ENCODE measurements at places on chromosomes 5 and 9. TPM values are rescaled to one million over a fixed set of nuclear protein-coding genes. Genes with fewer than 3 reads are reported as not detected.
A peak's percentile ranks its signal among the peaks of the same experiment; 100 is the strongest.

DNA sequence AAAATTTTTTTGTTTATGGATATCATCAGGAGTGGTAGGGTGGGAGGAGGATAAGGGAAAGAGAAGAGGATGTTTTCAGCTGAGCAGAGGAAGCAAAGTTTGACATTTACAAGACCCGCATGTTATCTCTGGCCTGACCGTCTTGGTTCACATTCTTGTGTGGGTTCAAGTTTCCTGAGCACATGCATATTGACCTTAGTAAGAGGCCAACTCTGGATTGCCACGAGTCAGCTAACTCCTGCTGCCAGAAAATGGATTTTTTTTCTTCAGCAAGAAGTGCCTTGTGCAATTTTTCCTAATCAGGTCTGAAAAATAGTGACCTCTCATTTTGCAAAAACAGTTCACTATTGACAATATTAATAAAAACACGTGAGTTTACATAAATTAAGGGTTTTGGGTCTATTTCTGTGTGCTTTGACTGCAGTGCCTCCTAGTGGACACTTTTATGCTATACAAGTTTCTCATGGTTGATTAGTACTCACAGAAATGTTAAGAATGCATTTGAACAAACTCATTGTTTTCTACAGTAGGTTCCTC lies 27.1 kb upstream of the BASP1 start:
- DNase-seq: no peak

GRCh38 chr5:36059571-36060419 lies 6.9 kb downstream of the UGT3A2 start:
- DNase-seq: no peak

GRCh38 chr9:6557883-6558616 lies 87.5 kb downstream of the GLDC start:
- DNase-seq: no peak

DNA sequence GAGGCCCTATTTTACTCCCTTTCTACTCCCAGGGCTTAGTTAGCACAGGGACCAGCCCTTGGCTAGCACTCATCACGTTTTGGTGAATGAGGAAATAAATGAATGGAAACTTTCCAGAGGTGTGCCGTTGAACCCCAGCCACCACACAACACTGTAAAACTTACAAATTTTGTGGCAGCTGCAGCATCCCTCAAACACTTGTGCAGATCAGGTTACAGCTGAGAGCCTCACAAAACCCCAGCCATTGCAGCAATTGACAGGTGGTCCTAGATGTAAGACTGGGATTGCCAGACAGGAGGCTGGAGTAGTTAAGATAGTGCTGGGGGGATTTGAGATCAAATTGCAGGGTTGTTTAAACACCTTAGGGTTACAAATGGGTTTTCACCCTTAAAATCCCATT lies 482.2 kb upstream of the KIF2A start:
- no peak for DNase-seq

DNA sequence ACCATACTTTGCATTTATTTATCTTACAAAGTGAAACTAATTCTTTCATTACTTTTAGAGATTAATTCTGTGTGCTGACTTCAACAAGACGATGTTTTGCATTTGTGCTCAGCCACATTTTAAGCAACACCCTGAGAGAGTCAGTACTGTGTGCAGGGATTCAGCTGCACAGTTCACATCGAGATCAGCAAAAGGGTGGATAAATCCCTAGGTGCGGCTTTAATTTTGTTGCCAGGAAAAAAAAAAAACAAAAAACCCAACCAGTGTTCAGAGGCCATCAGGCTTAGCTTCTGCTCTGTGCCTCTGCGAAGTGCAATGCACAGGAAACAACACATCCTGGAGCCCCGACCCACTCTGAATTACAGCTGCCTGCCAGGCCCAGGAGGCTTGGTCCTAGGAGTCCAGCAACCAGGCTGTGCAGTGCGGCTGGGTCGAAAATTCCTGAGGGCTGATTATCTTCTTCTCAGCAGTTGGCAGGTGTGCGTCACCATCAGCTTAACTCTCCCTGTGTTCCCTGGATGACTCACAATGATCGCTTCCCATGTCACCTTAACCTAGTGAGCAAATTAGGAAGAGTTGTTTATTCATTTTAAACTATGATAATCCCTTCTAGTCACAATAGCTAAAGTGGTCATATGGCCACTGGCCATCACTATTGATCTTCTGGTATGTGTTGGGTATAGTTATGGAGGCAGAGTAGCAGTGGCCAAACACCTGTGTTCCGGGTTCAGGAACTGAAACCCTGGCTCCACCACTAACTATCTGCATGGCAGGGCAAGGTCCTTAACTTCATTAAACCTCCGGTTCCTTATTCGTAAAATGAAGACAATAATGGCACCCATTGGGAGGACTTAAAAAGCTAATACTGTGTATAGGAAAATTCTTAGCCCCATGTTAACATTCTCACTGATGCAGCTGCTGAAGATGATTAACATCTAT lies 31.2 kb upstream of the NDUFB6 start:
- DNase-seq: no peak

DNA sequence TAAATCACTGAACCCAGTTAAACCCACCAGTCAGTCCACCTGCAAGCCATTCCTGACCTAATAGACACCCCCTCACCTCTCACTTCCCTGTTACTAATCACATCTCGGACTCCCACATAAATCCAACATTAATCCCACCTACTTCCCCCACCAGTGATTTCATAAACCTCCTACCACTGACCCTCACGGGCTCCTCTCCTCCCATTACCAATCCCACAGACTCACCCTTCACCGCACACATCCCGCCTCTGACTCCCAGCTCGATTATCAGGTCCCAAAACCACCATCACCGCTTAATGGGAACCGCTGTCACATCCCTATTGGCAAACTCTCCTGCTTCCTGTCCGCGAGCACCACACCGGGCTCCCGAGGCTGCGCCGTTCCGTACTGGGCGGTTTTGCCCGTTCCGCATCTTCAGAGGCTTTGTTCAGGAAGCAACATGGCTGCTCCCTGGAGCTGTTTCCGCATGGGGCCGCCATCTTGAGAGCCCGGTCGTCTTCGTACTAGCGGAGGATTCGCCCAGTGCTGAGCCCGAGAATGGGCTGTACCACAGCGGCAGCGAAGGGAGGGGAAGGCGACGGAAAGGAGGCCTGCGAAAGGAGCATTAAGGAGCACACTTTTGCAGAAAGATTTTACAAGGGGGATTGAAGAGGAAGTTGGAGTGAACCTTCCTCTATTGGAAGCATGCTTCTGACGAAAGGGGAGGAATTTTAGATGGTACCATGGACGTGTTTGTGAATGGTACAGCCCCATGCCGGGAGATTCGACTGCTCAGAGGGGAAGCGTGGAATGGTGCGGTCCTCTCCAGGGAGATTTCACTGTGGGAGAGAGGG lies at the start of gene ZNF300:
Gene ZNF300 (minus strand): TSS at position 502 of the 833 bp plus-strand sequence. CDS start 1,825 bp downstream, outside the sequence.
- DNase-seq: peak; percentile 13

GRCh38 chr9:86807367-86807976 lies 139.8 kb downstream of the GAS1 start:
- no peak for DNase-seq

- DNase-seq: no peak
Observed at GRCh38 chr5:100840370-100840769, 62.7 kb downstream of the ST8SIA4 start.

- DNase-seq: no peak
Observed at GRCh38 chr5:144108131-144108530, 62.3 kb downstream of the YIPF5 start.

- no peak for DNase-seq
Observed at GRCh38 chr9:135347461-135347860, 132.1 kb upstream of the PPP1R26 start.

DNA sequence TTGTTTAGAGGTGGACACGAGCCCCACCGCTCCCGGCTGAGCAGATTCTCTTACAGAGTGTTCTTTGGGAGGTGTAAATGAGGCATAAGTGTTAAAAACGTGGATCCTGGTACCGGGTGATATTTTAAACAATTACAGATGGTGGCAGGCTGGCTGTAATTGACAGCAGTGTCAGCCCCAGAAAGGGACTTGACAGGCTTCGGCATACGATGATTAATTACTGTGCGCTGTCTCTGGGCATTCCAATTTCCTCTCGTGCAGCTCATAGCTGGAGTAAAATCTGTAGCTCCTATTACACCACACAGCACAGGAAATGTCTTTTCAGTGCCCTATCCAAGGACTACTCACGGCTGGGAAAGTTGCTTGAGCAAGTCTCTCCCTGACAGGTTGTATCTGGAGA lies 305.4 kb upstream of the IRX2 start:
- DNase-seq: no peak

- DNase-seq: no peak
Observed at GRCh38 chr9:113614843-113615648, 151.5 kb downstream of the RGS3 start.

GRCh38 chr9:1726993-1727759 lies 288.0 kb upstream of the SMARCA2 start:
- no peak for DNase-seq

DNA sequence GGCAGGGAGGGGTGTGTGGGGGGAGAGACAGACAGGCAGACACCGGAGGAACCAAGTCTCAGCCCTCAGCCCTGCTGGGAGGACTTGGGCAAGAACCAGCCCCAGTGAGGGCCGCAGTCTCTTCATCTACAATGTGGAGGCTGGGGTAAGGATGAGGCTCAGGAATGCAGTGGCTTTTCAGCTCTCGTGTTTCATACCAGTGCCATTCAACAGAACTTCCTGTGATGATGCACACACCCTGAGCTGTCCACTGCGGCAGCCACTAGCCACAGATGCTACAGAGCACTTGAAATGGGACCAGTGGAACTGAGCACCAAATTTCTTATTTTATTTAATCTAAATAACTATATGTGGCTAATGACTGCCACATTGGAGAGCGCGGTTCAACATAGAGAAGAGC lies 10.7 kb downstream of the CAMK2A start:
- DNase-seq: no peak

- DNase-seq: no peak
Observed at GRCh38 chr5:122144236-122144635, 14.9 kb downstream of the ZNF474 start.

GRCh38 chr5:171520300-171521174 lies 101.1 kb downstream of the FGF18 start:
- no peak for DNase-seq

DNA sequence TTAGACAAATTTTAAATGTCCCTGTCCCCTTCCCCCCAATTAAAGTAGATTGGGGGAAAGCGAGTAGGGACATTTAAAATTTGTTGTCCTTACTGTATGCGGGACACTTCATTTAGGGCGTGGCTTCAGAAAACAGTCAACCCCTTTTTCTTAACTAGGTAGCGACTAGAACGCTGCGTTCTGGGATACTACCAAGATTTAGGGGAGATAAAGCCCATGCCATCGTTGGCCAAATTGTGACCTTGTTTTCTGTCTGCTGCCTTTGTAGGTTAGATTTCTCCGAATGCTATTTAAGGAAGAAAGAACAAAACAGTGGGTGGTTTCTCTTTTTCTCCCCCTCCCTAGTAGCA lies 1.2 kb downstream of the CKS2 start:
- no peak for DNase-seq

GRCh38 chr9:15116130-15116580 lies 190.9 kb downstream of the TTC39B start:
- no peak for DNase-seq

DNA sequence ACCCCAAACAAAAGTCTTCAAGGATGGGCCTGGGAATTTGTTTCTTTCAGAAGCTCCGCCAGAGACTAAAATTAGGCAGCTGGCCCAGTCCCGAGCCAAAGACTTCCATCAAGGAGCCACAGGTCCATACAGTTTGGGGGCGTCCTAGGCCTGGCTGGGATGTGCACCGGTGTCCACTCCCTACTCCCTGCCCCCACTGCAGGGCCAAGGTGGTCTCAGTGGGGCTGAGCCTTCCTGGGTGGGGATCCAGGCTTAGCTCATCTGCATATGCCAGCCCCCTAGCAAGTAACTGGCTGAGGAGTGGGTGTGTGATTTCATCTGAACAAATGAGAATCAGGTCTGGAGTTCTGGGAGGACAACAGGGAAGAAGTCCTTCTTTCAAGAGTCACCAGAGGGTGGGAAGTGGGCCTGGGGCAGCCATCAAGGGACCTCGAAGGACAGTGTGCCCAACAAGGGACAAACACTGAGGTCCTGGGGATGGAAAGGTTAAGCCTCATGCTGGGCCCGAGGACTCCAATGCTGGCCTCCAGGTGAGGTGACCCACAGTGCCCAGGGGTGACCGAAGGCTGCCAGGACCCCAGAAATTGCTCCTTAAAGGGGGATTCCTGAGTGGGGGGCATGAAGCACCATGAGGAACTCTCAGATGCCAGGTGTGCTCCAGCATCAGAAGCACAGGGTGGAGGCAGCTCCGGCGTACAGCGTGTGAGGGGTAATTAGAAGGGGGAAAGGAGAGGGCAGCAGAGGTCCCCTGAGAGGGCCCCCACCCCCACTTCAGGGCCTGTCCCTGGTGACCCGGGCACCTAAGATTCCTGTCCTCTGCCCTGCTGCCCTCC lies 91.3 kb downstream of the ZNF354C start:
- DNase-seq: no peak

- no peak for DNase-seq
Observed at GRCh38 chr5:1130218-1130946, 18.5 kb upstream of the SLC12A7 start.

GRCh38 chr5:10866913-10867312 lies 105.9 kb upstream of the DAP start:
- DNase-seq: no peak

GRCh38 chr9:89749500-89750116 lies 144.8 kb downstream of the GADD45G start:
- no peak for DNase-seq

DNA sequence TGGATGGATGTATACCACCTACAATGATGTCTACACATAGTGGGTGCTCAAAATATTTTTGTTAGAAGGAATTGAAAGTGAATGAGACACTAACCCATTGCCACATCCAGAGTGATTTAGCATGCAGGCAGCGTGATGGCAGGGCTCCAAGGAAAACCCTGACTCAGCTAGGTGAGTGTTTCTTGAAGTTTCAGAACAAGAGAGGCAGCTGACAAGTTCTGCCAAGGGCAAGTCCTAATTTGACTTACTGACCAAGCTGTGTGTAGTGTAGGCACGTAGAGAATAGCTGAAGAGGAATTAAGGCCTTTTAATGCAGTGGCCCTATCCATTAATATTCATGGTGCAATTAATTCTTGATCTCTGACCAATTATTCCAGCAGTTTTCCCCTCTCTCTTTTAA lies 107.8 kb upstream of the ATP10B start:
- no peak for DNase-seq

GRCh38 chr5:162593881-162594280 lies 526.3 kb downstream of the GABRG2 start:
- no peak for DNase-seq

- DNase-seq: no peak
Observed at GRCh38 chr5:673161-673830, 19.9 kb downstream of the TPPP start.

DNA sequence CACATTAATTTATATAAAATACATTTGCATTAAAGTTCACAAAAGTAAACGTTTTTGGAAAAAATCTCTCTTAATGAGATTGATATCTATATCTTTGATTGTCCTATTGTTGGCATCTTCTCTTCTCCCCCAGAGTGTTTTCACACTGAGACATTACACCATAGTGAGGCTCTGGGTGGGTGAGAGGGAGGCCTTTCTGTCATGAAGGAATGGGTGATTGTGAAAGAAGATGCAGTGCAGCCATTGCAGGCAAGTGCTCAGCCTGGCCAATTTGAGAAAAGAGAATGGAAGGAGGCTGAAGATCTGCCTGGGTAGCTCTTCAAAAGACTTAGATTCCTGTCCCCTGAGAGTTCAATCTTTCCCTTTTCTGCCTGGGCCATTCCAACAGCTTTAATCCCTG lies 140.8 kb downstream of the SLC12A2 start:
- DNase-seq: no peak

The SLC34A1 gene
- 0.40 TPM for total RNA-seq

The SDHA gene
- total RNA-seq: 170 TPM

The ADAMTSL2 gene
- total RNA-seq: not detected

The PRDM12 gene
- total RNA-seq: not detected

The DOLK gene
- total RNA-seq: 7.4 TPM

The VCAN gene
- total RNA-seq: 34.2 TPM

The GPR151 gene
- total RNA-seq: not detected

The FBN2 gene
- 0.25 TPM for total RNA-seq

The SNCAIP gene
- not detected for total RNA-seq

The PCDHB5 gene
- 0.12 TPM for total RNA-seq

All from T-helper 17 cell (primary cell).